Stimulated activated CD4-positive, alpha-beta T cell treated with anti-CD3 and anti-CD28 coated beads, Interleukin-15, amount 100 ng/mL, for 24 hours (primary cell): ENCODE measurements at places on chromosomes 2 and 18.

DNA sequence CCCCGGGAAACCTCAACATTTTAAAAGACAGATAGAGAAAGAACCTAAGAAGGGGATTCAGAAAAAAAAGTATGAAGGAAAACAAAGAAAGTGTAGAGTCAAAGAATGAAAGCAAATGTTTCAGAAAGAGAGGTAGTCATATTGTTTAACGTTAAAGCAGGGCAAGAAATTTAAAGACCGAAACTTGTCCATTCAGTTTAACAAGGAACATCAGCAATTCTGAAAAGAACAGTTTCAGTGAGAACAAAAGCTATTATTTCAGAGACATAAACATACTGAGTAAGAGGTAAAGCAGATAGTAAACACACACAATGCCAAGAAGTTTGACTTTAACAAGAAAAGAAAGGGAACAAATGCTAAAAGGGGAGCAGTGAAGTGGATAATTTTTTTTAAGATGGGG is 41.1 kb downstream of the MBD2 start:
- DNase-seq, result no peak

DNA sequence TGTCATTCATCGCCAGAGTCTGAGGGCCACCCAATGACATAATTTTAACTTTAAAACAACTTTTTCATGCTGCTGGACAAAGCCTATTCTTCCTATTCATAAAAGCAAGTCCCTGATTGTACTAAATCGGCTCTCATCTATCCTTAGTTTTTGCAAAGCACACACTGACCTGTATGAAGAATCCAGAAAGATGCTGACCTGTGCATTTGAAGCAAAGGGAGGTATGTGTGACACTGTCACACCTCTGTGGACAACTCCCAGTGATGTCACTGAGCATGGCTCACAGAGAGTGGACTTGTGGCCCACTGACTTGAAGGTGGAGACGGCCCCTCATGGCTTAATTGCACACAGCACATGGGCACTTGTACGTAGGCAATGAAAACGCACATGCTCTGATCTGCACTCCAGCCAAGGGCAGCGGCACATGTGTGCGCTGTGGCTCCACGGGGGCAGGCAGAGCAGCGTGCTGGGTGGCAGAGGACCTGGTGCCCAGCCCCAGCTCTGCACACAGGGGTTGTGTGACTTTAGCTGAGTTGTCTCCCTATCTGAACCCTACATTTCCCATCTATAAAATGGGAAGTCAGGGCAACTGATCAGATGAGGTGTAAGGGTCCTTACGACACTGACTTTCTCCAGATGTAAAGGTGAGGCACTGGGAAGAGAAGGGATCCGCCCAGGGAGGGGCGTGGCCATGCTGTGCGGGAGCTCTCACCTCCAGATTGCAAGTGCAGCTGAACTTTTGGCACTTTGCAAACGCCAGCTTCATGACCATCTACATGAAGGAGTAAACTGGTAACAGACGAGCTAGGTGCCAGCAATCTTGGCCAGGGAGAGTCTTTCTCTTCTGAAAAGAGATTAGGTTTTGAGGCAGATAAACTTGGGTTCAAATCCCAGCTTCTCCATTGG is 14.3 kb upstream of the ODC1 start:
- no peak for DNase-seq

DNA sequence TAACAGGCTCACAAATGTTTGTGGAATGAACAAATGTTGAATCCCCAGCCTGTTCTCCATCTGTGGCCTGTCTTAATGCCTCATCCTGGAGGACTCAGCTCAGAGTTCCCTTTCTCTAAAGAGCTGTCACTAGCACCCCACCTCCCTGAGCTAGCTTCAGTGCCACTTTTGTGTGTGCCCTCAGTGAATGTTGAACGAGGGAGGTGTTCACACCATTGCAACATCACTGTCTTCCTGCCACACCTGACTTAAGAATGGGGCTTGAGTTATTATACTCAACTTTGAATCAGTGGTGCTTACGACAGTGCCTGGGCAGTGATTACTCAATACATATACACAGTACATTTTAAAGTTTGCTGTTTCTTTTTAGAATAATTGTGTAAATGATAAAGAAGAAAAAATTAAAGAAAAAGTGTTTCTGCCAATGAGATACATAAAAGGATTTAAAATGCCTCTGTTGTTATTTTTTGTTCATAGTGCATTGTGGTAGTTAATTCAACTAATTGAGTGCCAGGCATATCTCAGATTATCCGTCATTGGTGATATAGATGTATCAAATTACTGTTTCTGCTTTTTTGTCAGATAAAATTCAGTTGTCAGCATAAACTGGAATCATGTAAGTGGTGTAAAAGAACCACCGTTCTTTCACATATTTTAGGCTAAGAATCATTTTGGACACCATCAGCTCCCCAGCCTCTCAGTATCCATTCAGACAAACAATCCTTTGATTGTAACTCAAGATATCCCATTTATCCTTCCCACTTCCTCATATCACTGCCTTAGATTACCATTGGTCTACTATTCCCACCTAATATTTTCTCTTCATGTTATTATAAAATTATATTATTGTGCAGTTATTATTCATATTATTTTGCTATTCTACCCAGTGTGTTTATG is 304.7 kb downstream of the PTPRM start:
- DNase-seq, result no peak

DNA sequence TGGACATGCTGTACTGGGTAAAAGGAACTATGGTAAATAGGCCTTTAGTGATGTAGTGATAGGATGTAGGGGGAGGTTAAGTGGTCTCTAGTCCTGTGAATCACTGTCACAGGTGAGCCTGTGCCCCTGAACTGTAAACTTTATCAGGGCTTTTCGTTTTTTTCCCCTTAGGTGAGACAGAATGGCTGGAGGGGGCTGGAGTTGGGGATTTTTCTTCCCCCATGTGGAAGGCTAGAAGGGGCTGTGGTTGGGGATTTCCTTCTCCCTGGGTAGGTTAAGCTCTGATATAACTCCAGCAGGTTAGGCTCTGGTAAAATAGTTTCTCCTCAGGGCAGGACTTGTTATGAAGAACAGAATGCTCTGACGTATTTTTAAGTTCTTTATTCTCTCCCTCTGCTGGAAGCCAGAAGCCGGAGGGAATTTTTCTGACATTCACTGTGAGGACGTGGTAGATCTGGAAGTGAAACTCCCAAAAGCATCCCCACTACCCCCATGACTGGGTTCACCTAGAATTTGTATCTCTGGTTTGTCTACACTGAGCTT is 28.5 kb downstream of the PIKFYVE start:
- no peak for DNase-seq

DNA sequence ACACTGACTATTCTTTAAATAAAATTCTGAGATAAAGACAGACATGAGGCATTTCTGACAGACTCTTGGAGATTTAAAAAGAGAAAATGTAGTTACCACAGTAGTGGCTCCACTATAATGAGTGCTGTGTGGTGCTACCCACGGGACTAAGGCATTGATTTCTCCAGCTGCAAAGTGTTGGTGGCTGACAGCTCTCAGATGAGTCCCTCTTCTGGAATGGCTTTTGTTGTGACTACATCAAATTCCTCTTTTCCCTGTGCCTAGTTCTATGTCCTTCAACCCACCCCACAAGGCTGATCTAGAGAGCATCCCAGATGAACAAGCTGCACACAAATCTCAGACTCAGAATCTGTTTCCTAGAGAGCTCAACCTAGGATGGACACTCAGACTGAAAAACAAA is 884.8 kb upstream of the ZEB2 start:
- DNase-seq, result no peak

DNA sequence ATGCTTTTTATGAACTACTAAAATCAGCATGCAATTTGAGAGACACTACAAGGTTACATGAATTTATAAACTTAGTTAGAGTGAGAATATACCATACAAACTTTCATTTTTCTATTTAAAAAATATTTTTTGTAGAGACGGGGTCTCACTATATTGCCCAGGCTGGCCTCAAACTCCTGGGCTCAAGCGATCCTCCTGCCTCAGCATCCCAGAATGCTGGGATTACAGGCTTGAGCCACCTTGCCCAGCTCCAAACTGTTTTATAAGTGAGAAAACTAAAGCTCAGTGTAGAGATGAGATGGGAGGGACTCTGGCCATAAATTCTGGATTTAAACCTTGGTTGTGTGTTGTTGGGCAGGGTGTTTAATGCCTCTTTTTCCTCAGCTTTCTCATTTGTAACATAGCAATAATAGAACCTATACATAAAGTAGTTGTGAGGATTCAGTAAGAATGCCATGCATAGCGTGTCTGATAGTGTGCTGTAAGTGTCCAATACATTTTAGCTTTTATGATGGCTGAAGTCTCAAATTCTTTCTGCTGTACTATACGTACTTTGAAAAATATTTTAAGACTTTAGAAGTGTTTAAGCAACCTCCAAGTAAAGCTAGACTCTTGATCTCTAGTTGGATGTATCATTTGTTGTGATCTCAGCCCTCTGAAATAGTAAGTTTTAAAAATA is 9.7 kb downstream of the CAB39 start:
- no peak for DNase-seq

GRCh38 chr2:224063298-224063648 is 24.2 kb upstream of the SERPINE2 start:
- DNase-seq, result no peak

GRCh38 chr2:181828122-181828705 is 63.3 kb upstream of the ITPRID2 start:
- no peak for DNase-seq

- DNase-seq, result no peak
These were observed 403.2 kb upstream of the CDH19 start for GRCh38 chr18:67007085-67007484.

GRCh38 chr2:232976666-232977437 is 36.2 kb downstream of the NGEF start:
- DNase-seq, result no peak

- no peak for DNase-seq
These were observed 273.5 kb upstream of the ATP5MC3 start for GRCh38 chr2:175454953-175455389.

GRCh38 chr2:51511002-51511401 is 479.1 kb upstream of the NRXN1 start:
- DNase-seq, result no peak

DNA sequence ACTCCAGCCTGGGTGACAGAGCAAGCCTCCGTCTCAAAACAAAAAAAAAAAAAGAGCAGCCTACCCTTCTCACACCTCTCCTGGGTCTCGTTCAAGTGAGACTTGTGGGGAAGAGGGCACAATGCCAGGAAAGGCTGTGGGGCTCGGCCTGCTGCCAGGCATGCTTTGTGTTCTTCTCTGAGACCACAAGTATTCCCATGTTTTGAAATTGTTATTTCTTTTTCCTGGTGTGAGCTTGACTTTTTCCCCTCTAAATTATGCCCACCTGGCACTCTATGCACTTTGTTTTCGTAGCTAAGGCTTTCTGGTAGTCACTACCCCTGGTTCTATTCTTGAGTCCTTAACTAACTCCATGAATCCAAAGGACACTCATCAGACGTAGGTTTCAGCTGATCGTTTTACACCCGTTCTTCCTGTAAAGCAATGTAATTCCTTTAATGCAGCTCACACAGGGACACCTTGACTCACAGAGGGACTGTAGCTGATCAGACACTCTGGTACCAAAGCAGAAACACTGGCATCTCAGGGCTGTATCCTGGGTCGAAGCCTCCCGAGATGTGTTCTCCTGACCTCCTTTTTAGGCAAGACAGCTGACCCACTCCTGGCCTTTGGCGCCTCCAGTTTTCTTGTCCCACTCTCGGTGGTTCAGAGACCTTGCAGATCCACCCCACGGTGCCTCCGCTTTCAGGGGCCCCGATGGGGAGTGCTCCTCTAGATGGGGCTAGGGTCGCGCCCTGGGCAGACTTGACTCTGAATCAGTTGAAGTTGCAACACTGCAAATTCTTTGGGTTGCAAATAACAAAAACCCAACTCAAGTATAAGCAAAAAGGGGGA is 193.3 kb upstream of the AGAP1 start:
- no peak for DNase-seq

GRCh38 chr2:237877576-237878307 is 18.3 kb downstream of the RAMP1 start:
- DNase-seq, result no peak

DNA sequence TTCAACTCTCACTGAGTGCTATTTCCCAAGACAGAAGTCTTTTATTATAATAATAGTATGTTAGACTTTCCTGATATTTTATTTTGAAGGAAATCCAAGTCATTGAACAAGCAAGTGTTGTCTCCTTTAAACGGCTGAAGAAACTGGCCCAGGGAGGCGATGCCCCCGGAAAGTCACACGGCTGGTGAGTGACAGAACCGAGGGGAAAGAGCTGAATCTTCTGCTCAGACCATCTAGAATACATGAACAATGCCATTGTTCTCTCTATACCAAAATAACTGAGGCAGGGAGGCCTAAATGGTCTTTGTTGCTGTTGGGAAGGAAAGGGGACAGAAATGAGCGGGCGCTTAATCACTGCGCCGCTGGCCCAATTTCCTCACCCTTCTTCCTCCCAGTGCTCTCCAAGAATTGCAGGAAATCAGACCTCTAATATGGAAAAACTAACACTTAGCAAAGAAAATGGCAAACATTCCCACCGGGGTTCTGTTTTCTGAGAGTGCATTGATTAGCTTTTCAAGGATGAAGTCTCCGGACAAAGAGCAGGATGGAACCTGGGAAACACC is 101.5 kb downstream of the KLF7 start:
- DNase-seq, result no peak

DNA sequence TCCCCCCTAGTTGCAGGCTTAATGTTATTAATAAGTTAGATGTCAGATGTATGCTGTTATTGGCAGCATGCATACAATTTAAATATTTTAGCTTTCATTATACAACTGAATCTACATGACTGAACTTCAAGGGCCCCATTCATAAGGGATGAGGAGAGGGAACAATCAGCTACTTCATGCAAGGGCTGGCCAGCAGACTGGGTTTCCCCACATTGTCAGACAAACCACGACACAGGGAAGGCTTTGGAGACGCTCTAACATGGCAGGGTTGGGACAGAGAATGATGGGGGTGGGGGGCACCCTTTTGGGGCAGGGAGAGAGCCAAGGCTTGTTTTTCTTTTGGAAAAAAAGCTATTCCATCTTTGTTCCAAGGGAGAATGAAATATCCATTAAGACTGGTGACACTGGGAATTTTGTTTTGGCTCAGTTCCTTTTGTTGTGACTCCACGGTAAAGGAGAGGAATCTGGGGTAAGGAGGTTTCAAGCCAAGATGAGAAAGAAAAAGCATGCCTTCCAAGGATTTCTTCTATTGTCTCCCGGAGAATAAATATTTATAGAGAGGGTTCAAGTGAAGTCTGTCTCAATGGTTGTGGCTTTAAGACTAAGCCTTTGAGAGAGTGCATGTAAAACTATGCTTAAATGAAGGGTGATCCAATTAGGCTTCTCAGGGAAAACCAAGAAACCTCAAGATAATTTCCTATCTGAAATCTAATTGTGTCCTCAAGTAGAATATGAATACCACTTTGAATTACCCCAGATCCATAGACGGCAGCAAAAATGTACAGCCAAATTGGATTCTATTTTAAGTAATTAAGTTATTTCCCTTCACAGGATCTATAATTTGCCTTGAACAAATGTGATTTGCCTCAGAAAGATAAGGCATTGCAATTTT is 5.4 kb downstream of the CXCR4 start:
- no peak for DNase-seq

DNA sequence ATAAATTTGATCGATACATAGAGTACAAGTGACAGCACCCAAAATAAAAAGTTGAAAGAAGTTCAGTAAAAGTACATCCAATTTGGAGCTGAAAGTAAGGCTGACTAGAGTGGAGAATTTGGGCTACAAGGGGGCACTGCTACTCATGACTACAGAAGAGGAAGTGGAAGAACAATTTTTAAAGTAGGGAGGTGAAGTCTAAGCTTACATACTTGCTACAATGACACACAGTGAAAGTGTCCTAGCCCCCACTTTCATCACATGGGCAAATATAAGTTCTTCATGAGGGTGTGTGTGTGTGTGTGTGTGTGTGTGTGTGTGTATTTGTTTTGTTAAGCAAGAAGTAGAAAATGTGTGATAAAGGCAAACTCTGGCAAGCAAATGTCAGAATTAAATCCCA is 45.7 kb downstream of the MAP3K2 start:
- DNase-seq, result no peak
